ENCODE measurements at places on chromosomes 2 and 18.

DNA sequence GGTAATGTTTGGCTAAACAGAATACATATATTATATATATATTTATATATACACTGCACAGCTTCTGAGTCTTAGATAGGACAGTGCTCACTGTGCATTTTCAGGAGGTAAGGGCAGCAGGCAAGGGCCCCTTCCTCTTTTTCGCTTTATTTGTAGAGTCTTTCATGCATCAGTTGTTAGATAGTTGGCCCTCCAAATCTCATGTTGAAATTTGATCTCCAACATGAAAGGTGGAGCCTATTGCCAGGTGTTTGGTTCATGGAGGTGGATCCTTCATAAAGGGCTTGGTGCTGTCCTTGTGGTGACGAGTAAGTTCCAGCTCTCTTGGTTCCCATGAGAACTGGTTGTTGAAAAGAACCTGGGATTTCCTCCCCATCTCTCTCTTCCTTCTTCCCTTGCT, 48.1 kb downstream of the TSN start:
- no peak for DNase-seq

GRCh38 chr2:30747206-30747605, 60.0 kb downstream of the CAPN13 start:
- no peak for DNase-seq

DNA sequence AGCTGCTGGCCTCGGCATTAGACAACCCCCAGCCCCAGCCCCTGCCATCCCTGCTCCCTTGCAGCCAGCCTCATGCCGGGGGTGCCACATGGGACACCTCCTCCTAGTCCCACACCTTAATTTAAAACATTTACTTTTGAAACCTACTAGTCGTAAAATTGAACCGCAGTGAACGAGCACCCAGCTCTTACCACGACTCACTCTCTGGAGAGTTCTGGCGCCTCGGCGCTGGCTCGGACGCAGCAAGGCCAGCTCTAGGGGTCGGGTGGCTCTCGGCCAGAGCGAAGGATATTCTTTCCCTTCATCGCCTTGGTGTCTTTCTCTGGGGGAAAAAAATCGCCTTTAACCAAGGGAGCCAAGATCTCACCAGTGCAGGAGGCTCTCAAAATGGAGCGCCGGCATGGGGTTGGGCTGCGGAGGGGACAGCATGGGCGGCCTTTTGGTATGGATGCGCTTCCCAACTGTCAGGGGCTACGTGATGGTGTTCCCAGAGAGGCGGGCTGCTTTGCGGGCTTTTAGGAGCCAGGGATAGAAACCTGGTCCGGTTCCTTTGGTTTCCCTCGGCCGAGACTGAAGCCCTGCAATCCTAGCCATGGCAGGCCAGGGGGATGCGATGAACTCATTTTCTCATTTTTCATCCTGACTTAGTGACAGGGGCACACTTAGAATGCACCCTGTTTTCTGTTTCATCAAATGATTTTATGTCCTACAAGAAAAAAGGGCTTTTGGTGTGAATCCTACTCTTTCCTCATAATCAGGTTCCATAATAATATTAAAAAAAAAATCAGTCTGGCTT, 2.0 kb downstream of the HPCAL1 start:
- no peak for DNase-seq

DNA sequence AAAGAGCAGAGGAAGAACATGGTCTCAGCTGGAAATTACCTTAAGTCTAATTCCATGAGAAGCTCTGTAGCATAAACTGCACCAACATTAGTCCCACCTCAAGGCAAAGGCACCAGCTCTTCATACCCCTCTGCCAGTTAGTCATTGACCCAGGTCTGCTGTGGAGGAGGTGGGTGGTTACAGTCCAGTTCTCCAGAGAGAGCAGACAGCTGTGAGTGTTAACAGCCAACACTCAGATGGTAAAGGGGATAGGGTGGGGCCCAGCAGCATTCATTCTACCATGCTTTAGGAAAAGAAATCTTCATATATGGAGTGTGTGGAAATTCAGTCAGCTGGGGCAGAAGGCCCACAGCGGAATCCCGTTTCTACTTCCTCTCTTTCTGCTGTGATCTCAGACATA, 159.7 kb upstream of the FBXO11 start:
- DNase-seq, result no peak

GRCh38 chr2:7020468-7020867, 103.3 kb downstream of the RNF144A start:
- no peak for DNase-seq

DNA sequence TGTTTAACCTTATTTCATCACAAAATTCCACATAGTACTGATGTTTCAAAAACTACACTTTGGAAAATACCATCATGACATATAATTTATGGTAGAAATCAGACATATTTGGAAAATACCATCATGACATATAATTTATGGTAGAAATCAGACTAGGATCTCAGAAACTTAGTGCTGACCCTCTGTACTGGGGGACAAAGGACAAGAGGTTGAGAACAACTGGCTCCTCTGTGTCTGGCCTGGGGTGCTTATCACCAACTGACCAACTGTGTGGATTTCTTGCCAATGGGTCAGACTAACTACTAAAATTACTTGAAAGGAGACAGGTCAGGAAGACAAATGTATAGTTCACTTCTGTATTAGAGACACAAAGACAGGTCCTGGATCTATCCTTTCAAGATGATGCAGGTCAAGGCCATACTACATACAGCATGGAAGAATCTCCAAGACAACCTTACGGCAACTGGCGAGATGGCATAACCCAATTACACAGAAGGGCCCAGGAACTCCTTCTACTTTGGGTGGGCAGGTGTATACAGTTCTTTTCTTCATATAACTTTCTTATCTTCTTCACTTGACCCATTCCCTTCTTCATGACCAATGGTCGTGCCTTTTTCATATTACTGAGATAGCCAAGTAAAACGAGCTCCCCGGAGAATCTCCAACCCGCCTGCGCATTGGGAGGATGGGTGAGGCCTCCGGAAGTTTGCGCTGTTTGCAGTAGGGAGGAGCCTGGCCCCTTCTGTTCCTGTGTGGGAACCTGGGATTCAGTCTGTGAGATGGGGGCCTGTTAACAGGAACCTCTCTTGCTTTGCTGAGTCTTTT, 290.5 kb downstream of the AGPS start:
- DNase-seq, result no peak

GRCh38 chr2:96913398-96914202, 43.7 kb upstream of the SEMA4C start:
- no peak for DNase-seq

DNA sequence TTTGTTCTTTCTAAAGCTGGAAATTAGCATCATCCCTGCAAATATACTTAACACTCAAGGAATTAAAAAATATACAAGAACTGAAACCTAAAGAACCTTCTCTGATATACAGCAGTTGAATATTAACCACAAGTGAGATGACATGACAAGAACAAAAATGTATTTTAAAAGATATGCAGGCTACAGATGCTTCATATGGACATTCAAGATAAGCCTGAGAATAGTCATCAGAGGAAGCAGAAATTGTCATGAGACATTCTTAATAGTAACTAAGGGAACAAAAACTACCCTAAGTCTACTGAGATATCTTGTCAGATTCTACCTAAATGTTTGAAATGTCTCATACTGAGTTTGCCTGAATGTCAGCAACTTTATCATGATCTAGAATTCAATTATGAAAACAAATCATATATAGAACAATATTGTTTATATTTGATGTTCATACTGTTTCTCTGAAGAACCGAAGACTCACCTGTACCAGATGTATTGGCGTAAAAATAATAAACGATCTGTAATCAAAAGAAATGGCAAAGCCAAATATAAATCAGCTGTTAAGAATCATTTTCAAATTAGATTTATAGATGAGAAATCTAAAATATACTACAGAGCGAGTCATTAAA, 4.7 kb downstream of the NBAS start:
- no peak for DNase-seq

DNA sequence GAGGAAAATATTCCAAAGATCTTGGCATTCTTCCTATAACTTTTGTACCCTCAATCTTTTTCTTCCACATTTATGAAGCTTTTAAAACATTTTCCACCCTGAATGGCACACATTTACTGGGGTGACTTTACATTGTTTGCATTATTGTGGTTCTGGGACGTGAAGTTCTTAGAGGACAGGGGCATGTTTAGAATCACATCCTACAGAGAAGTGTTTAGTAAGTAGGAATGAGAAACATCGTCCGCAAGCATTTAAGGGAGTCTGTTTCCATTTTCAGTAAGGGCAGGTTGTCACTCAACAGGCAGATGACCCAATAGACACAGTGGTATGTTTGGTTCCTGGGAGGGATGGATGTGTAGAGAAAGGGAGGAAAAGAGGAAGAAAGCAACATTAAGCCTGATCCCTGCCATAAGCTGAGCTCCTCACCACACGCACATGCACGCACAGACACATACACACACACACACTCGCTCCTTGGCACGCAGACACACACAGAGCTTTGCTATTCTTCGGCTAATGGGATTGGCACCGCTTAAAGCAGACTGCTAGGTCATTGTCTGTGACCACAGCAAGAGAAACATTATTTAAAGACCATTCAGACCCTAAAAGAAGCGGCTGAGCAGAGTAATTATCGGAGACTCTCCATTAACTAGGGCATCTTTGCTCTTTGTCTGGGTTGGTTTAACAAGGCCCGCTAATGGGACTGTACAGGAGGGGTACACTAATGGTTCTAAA, 14.2 kb upstream of the PLEKHM3 start:
- no peak for DNase-seq

DNA sequence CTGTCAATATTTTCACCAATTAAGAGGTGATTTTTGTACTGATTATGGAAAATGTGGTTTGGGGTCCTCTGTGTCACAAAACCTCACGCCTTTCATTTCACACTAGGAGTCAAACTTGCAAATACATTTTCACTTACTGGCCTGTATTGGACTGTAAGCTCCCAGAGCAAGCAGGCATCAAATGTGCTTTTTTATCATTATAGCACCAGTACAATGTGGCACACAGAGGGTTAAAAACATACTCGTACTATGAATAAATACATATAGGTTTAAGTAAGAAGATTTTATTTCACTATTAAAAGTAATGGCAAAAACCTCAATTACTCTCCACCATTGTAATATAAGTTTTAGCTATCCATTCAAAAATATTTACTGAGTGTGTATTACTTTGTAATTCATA, 56.7 kb downstream of the ABCB11 start:
- no peak for DNase-seq

DNA sequence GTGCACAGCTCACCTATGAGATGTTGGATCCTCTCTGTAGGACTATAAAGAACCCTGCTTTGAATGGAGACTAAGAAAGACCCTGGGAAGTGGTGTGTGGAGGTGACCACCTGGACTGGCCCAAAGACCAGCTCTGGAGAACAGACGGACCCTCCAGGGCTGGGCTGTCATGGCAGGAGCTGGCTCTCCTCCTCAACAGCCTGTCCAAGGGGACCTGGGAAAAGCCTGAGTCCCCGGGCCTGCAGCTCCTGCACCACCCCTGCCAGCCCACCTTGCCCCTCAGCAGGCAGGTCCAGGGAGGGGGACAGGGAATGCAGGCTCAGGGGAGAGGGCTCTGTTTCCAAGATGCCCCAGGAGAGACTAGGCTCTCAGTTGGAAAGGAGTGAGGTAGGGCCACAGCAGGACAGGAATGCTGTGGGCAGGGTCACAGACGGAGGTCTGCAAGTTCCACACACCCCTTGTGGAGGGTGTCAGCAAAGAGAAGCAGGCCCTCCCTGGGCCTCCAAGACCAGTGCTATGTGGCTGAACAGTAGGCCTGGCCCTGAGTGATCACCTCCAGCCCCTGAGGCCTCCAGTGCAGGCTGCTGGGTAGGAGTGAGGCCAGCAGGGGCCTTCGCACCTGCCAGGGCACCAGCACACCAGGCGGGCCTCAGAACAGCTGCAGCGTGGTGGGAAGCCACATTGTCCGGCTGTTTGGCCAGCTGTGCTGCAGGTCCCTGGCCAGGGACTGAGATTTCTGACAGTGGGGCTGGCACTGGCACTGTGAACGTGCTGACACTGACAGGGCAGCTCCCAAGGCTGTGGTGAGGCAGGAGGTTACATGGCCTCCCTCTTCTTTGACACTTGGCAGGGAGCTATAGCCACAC, 86.4 kb upstream of the OTOS start:
- no peak for DNase-seq

GRCh38 chr2:226483745-226484619, 315.6 kb downstream of the IRS1 start:
- peak; percentile 47 for DNase-seq

DNA sequence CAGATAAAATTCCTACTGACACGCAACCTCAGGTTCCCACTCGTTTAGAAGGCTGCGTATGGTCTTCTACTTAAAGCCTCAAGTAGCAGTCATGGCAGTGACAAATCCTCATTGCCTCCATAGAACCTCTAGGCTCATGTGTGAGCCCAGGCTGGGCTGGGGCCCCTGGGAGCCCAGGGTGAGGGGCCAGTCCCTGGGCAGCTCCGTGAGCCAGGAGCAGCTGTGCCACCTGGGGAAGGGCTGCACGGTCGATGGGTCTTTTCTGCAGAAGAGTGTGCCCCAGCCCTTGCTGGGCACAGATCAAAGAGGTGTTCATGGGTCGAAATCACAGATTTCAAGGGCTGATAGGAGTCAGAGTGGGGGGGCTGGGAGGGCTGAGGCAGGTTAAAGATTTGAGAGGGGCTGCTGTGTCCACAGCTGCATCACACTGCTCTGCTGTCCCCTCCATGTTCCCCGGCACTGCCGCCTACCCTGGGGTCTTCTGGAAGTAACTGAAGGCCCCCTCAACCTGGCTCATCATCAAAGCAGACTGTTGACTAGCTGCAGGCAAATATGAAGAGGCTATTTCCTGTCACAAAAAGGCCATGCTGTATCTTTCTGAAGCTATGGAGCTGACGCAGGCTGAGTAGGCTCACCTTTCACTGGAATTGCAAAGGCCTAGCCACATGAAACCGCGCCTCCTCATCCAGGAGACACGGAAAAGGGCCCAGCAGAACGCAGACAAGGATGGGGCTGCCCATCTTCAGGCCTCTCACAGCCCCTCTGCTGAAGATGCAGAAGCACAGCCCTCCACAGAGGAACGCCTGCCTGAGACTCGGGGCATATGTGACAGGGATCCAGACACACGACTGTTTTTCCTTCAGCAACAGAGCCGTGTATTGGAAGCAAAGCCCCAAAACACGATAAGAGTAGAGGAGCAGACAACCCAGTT, 35.7 kb upstream of the ALPP start:
- no peak for DNase-seq

- no peak for DNase-seq
Observed at GRCh38 chr18:39805218-39805617, 2149.8 kb upstream of the PIK3C3 start.

GRCh38 chr2:29187926-29188325, 72.7 kb downstream of the CLIP4 start:
- DNase-seq, result no peak

DNA sequence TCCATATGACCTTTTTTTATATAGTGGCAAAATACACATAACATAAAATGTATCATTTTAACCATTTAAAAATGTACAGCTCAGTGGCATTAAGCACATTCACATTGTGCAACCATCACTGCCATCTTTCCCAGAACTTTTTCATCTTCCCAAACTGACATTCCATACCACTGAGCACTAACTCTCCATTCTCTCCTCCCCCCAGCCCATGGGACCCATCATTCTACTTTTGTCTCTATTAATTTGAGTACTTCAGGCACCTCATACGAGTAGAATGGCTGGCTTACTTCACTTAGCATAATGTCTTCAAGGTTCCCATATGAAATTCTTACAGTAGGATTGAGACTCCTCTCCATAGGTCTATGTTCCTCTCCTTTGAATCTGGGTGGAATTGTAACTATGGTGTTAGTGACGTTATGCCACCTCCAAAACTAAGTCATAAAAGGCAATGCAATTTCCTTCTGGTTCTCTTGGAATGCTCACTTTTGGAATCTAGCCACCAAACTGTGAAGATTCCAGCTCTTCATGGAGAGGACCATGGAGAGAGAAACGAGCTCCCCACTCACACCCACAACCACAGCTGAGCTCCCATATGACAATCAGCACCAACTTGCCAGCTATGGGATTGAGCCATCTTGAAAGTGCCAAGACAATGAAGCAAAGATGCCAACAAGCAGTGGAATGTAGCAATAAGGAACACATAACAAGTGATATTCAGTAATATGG, 9.8 kb upstream of the DNAJC27 start:
- no peak for DNase-seq
